ENCODE measurements at places on chromosomes 1 and 21.

DNA sequence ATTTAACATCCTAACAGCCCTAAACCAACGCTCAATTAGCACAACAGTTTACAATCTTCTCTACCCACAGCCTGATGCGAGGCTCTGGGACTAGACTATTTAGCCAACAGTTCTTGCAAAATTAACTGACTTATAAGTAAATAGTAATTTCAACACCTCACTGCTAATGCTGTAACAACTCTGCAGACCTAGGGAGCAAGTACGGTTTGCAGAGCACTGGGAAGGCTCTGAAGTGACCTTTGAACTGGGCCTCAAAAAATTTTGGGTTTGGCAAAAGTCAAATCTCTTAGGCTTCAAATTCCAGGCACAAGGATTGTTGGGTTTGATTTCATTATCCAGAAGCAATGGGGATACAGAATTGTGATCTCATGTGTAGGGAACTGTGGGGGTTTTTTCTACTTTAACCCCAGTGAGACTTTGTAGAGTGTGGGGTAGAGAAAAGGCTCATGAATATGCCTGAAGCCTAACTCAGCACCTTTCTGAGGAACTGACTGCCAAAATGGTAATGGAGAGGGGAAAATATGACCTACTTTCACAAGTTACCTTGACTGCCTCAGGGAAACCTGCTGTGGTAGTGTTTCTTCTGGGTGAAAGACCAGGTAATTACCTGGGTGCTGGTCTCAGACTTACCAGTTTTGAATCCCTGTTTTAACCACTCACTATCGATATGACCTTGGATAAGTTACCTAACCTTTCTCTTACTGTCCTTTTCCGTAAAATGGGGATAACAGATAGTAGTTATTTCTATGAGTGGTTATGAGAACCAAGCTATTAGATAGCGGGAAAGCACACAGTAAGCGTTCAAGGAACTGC lies 889 bp upstream of the TXLNA start:
- DNase-seq, result no peak

DNA sequence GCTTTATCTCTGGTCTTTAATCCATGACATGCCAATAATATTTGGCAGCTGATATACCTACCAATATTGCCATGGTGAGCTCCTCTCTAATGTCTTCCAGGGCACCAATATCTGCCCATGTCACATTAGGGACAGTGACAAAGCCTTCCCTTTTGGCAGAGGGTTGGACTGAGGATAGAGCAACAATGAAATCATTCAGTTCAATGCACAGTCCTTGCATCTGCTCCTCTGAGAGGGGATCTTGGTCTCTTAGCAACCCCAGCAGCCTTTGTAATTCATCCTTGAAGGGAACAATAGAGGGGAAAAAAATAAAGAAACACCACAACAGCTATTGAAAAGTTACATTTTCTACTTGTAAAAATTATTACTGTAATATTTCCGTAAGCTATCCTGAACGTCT lies 42.3 kb downstream of the NVL start:
- DNase-seq, result no peak

GRCh38 chr1:48948562-48948961 lies 171.9 kb upstream of the BEND5 start:
- no peak for DNase-seq

GRCh38 chr1:104082221-104082620 lies 332.5 kb downstream of the AMY1C start:
- DNase-seq, result no peak

DNA sequence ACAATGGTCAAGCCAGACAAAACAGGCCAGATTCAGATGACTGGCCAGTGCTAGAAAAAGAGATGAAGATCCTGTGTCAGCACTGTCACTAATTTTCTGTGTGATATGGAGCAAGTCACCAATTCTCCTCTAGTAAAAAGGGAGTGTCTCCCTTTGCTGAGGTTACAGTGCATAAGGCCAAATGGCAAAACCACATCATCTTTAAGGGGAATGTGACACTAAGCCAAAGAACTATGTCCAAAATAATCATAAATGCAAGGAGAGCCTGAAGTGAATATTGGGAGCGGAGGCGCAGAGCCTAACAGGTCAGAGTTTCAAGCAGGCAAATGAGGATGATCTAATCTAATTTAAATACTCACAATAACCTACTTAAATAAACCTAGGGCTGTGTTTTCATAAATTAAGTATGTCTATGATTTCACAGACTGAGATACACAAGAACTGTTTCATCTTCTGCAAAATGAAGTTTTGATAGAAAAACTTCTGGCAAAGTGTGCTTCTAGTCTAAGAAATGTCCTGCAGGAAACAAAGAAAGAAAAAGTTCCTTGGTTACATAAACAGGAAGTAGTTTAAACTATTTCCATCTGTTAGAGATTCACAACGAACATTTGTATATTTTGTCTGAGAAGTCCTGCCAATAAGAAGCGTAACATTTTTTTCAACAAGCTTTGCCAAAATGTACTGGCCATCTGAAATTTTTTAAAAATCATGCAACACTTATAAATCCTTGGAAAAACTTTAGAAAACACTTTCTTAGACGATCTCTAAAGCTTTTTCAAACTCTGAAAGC lies 290.2 kb downstream of the LRRC40 start:
- DNase-seq, result no peak

DNA sequence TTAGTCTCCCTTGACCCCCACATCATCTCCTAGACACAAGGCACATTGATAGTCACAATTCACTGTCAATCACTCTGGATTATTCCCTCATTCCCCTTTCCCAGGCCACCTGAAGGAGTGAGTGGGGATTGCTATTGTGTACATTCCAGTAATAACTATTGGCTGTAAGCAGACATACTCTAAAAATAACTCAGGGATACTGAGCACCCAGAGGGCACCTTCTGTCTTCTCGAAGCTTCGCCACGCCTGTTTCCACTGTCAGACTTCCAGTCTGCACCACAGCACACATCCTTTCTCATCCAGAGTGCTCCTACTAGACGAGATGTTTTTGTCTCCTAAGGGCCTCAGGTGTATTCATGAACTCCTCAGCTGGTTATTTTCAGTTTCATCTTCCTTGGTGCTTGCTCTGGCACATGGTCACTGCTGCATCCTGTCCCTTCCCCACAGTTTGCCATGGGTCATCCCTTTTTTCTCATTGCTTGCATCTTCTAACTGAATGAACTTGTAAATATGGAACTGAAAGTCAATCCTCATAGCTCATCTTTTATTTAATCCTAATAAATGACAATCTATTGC lies 848 bp upstream of the APOBEC4 start:
- DNase-seq, result no peak

DNA sequence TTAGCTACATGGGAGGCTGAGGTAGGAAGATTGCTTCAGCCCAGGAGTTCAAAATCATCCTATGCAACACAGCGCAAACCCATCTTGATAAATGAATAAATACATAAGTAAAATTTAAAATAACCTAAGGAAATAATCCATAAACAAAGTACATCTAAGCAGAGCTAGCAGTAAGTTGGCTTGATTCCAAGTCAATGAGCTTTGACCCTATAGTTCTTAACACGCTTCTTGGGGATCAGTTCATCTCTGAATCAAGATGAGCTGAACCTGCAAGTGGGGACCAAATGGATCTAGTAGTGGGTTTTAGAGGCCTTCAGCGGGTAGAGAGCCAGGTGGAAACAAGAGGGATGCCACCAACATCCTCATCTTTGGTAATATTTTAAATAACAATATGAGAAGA lies 31.5 kb upstream of the PHGDH start:
- DNase-seq, result no peak
